ENCODE measurements at places on chromosomes 13 and 19.
A peak's percentile ranks its signal among the peaks of the same experiment; 100 is the strongest.

DNA sequence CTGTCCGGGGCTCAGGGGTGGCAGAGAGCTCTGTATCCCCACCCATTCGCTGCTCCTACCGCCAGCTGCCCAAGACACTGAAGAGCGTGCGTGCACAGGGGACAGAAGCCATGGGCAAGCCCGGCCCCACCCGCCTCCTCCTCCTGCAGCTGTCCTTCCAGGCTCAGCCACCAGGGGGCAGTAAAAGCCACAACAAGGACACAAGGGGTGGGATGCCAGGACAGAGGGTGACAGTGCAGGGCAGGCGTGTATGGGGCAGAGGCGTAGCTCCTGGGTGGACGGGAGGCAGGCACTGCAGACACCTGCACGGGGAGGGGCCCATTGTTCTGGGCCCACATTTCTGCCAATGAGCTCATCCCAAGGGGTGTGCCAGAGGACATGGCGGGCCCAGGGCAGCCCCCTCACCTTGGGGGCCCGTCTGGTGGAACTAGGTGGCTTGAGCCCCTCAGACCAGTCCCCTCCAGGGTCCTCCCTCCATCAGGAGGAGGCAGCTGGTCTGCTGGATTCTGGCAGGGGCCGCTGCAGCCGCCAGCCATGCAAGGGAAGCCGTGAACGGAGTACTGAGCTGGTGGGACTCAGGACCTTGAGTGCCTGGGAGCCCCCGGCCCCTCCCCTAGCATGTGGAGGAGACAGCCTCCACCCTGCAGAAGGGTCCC lies 61.2 kb downstream of the MLLT1 start:
- DNase-seq, result peak; percentile 94

GRCh38 chr19:3302755-3303154 lies 63.6 kb upstream of the NFIC start:
- no peak for DNase-seq

- DNase-seq, result no peak
These were observed 725 bp downstream of the ZNF682 start for GRCh38 chr19:20038358-20039202.

DNA sequence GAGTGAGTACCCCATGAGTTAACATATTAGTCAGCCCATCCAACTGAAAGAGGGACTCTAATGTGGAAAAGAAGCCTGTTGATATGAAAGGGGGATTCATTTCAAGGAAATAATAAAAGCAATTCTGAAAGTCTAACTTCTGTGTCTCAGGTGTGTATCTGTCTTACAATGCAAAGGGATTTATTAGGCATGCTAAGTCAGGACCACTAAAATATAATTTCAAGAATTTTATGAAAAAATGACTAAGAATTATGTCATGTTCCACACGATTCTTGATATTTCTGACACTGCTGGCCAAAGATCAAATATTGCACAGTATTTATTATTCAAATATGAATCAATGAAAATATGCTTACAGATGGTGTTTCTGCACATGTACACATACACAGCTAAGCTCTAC lies 130.8 kb downstream of the KLF12 start:
- DNase-seq, result no peak

DNA sequence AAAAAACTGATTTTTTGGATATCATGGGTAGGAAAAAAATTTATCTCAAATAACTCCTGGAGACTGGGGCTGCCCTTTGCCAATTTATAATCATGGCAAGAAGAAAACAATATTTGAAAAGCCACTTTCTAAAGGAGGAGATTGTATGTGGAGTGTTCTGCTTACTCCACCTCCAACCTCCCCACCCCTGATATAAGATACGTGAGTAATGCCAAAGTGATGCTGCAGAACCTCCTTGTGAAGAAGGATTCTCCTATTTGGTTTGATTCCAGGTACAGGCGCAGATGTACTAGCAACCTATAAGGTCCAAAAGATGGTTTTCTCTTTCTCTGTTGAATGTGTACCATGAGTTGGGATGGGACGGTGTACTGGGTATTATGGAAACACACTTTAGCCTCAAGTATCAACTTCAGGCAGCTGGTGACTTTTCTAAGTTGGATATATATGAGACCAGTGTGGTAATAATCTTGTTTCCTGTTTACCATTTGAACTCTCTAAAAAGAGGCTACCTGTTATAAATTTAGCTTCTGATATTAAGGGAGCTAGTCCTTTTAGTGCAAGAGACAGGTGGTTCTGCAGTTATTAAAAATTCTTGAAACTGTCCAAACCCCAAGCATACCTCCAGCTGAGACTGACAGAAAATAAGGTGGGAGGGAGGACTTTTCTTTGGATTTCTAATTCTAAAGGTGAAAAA lies 724.0 kb upstream of the MIR17HG start:
- no peak for DNase-seq

DNA sequence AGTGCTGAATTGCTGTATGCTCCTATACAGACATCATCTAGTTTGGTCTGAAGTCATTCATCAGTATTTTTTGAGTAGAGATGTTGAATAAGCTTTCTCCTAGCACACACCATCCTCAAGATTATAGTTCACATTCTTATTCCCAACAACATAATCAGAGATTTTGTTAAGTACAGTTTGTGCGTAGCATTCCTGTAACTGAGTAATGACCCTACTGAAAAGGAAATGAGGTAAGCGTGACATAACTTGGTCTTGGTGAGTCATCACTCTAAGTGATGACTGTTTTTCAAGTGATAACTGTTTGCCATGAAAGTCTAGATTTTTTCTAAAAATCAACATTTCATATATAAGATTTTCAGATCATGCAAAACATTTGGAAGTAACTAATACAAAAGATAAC lies 18.5 kb upstream of the FAM216B start:
- no peak for DNase-seq
